CD4-positive, CD25-positive, alpha-beta regulatory T cell (primary cell): ENCODE measurements at places on chromosomes 7 and 10.

- H3K27me3 ChIP-seq = no peaks in the 10 kb centered on the region
- DNase-seq = no peak
- H3K4me1 ChIP-seq = no peaks in the 10 kb centered on the region
- H3K27ac ChIP-seq = no peak overlapping the region
Observed at GRCh38 chr7:85150624-85151023, 36.2 kb downstream of the SEMA3D start.

GRCh38 chr7:149126662-149127266, 640 bp upstream of the ZNF425 start:
- H3K4me1 ChIP-seq = peaks cover 15% of the 10 kb centered on the region
- peak overlapping the region; percentile 82 for H3K27ac ChIP-seq
- peaks cover 13% of the 10 kb centered on the region for H3K36me3 ChIP-seq
- H3K4me3 ChIP-seq = peak overlapping the region; percentile 95
- no peaks in the 10 kb centered on the region for H3K27me3 ChIP-seq

GRCh38 chr10:6364283-6364682, 161.6 kb downstream of the PFKFB3 start:
- no peaks in the 10 kb centered on the region for H3K36me3 ChIP-seq
- no peaks in the 10 kb centered on the region for H3K4me1 ChIP-seq
- no peaks in the 10 kb centered on the region for H3K27me3 ChIP-seq
- no peak for DNase-seq

DNA sequence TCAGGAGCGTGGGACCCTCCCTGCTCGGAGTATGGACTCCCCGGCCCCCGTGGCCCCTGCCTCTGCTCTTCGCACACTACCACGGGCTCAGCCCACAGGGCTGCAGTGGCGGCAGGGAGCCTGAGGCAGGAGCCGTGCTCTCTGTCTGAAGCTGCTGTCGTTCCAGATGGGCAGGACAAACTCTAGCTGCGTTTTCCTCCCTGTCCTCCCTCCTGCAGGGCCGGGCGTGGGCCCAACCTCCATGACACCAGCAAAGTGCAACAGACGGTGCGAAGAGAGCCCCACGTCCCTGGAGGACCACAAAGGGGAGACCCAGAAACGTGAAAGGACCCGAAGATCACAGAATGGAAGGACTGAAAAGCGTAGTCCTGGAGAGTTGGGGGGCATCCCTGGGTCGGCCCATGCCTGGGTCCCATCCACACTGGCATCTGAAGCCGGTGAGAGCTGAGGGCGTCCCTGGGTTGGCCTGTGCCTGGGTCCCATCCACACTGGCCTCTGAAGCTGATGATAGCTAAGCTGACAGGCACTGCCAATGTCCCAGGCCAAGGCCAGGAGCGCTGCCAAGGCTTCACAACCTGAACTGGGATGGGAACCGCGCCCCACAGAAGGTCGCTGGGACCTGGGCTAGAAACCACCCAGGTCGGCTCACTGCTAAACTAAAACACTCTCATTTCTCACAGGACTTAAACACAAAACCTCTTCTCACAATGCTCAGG, 267.0 kb downstream of the MAD1L1 start:
- peaks cover 2% of the 10 kb centered on the region for H3K4me1 ChIP-seq
- H3K27ac ChIP-seq = no peak overlapping the region
- DNase-seq = no peak
- H3K36me3 ChIP-seq = no peaks in the 10 kb centered on the region
- no peaks in the 10 kb centered on the region for H3K27me3 ChIP-seq
- no peak overlapping the region for H3K4me3 ChIP-seq

DNA sequence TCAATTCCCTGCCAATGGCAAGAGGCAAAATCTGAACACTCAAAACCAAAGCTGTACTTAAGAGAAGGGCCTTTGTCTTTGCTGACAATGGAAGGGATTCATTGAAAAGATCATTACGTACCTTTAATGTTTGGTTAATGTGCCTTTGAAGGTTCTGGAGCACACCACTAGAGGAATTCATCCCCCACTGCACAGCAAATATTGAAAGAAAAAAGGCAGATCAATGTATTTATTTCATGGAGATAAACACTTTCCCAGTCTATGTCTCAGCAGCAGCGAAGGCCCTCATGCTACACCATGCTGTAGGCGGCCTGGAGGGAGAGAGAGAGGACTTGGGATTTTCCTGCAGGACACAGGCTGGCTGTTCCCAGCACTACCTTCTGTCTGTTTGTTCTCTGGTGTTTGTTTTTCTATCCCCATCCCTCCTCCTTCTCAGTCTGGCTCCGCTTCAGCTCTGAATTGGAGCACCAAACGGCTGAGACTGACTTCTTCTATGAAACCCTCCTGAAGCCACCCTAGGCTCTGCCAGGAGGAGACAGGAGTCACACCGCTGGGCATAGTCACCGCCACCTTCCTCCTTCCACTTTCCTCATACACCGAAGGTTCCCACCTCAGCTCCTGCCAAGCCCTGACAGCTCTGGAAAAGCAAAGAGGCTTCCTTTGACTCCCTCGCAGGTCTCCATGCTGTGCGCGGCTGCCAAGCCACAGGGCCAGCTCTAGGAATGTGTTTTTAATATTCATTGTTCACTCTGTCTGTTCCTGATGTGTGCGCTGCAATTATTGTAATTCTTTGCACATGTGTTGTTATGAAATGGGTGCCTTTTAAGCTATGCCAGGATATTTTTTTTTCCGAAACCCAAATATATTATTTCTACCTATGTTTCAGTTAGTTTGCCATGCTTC, 301.5 kb downstream of the FZD1 start:
- no peaks in the 10 kb centered on the region for H3K36me3 ChIP-seq
- no peak overlapping the region for H3K4me3 ChIP-seq
- H3K27me3 ChIP-seq = no peaks in the 10 kb centered on the region
- H3K27ac ChIP-seq = no peak overlapping the region

- no peaks in the 10 kb centered on the region for H3K27me3 ChIP-seq
- H3K27ac ChIP-seq = no peak overlapping the region
- no peak overlapping the region for H3K4me3 ChIP-seq
- peak; percentile 7 for DNase-seq
- H3K36me3 ChIP-seq = no peaks in the 10 kb centered on the region
Observed at GRCh38 chr7:50832744-50833143, 50.0 kb upstream of the GRB10 start.

DNA sequence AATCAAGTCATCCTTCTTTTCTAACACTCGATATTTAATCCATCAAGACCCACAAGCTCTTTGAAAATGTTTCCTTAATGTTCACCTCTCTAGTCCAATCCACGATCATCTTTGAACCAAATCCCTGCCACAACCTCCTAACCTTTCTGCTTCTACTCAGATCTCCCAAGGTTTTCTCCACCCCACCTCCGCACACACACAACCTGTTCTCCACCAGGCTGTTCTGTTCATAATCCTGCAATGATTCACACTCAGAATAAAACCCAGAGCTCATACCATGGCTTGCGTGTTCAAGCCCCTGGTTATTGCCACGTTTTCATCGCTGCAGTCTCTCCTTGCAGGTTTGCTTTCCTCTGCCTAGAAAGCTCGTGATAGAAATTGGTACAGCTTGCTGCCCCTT, 53.8 kb upstream of the BAMBI start:
- H3K4me1 ChIP-seq = peaks cover 4% of the 10 kb centered on the region
- peaks cover 22% of the 10 kb centered on the region for H3K36me3 ChIP-seq
- no peak overlapping the region for H3K4me3 ChIP-seq
- DNase-seq = no peak
- H3K27me3 ChIP-seq = no peaks in the 10 kb centered on the region

DNA sequence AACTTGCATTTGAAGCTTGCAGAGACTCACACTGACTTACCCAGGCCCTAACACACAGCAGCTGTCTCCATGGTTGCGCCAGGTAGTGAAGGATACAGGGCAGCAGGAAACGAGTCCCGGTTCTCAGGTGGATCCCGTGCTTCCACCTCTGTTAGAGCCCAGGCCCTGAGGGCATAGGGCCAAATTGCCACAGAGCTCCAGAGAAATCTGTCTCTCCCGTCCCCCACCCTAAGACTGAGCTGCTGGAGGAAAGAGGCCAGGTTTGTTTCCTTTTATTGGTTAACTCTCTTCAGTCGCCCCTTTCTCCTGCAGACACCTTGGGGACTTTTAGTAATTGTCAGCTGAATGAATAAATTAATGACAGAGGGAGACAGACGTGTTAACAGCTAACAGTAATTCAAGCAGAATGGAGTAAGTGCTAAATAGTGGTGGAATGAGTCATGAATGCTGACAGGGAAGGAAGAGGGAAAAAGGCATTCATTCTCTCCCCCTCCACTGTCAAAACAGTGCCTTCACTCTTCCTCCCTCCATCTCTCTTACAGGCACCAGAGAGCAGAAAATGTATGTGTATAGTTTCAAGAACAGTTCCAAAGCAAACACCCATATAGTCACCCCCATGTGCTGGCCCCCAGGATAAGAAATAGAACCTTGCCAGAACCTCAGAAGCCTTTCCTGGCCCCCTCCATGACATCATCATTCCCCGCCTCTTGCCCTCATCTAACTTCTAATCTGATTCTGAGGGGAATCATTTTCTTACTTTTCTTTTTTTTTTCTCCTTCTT, 16.8 kb upstream of the DLG5 start:
- H3K4me1 ChIP-seq = no peaks in the 10 kb centered on the region
- H3K27ac ChIP-seq = no peak overlapping the region
- no peak for DNase-seq
- H3K27me3 ChIP-seq = no peaks in the 10 kb centered on the region
- H3K4me3 ChIP-seq = no peak overlapping the region
- H3K36me3 ChIP-seq = no peaks in the 10 kb centered on the region

DNA sequence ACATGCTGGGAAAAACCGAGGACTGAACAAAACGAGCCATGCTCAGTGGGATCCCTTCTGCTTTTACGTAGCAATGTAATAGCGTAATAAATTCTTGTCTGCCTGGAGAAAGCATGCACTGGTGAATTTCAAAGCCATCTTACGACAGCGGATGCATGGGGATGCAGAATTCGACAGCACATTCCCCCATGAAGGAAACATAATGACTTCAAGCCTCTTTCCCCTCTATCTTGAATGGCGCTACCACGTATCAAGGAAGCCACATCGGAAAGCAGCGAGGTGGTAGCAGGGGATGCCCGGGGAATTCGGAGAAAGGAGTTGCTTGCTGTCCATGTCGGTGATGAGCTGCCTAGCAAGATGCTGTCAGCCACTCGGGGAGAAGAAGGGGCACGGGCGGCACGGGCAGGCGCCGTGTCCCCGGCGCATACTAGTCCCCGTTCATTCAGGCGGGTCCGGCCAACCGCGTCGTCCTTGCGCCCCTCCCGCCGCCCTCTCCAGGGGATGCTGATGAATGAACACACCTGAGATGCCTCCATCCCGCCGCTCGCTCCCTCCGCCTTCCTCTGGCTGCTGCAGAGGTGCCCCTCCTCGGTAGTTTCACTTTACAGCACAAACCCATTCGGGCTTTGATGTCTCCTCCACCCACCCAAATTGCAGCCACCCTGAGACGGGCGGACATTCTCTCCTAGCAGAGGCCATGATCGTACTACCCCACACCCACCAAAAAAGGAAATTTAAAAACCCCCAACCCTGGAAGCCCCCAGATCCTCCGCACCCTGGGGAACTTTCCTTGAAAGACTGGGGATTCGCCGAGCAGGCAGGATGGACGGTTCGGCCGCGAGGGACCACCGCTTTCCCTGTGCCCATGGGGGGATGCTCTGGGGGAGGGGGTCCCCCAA, 644 bp downstream of the SORBS1 start:
- H3K27ac ChIP-seq = no peak overlapping the region
- H3K27me3 ChIP-seq = peaks cover 3% of the 10 kb centered on the region
- DNase-seq = peak; percentile 58
- peak overlapping the region; percentile 78 for H3K4me3 ChIP-seq

GRCh38 chr10:117967149-117967650, 79.5 kb downstream of the RAB11FIP2 start:
- no peaks in the 10 kb centered on the region for H3K36me3 ChIP-seq
- H3K27ac ChIP-seq = no peak overlapping the region
- no peak overlapping the region for H3K4me3 ChIP-seq

- H3K36me3 ChIP-seq = no peaks in the 10 kb centered on the region
- H3K4me3 ChIP-seq = no peak within 1 kb of the TSS
- no peak for DNase-seq
- no peak within 1 kb of the TSS for H3K27ac ChIP-seq
- H3K4me1 ChIP-seq = no peaks in the 10 kb centered on the region
Observed at GRCh38 chr10:18140149-18140956, at the start of gene CACNB2. Gene CACNB2, plus strand, starts transcription at chr10:18140424.

DNA sequence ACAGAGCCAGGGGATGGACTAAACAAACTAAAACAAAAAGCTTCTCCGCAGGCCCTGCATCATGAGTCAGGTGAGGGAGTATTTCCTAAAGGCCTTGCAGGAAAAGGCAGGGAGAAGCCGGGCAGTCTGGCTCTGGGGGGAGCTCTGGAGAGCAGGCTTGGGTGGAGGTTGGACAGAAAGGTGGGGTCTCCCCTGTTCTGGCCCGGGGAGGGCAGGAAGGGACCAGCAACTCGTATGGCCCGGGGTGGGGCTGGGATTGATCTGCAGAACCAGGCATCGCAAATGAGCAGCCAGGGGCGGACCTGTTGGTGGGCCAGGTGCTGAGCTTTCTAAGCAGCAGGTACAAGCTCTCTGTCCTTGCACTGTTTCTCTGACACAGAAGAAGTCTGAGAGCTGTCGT, 235.2 kb downstream of the TCERG1L start:
- no peak overlapping the region for H3K4me3 ChIP-seq
- no peak for DNase-seq
- no peaks in the 10 kb centered on the region for H3K36me3 ChIP-seq
- H3K27me3 ChIP-seq = no peaks in the 10 kb centered on the region
- H3K4me1 ChIP-seq = no peaks in the 10 kb centered on the region

- H3K27ac ChIP-seq = no peak overlapping the region
- H3K4me3 ChIP-seq = no peak overlapping the region
- no peaks in the 10 kb centered on the region for H3K36me3 ChIP-seq
- DNase-seq = no peak
Observed at GRCh38 chr10:127577376-127578258, 28.5 kb downstream of the NPS start.

DNA sequence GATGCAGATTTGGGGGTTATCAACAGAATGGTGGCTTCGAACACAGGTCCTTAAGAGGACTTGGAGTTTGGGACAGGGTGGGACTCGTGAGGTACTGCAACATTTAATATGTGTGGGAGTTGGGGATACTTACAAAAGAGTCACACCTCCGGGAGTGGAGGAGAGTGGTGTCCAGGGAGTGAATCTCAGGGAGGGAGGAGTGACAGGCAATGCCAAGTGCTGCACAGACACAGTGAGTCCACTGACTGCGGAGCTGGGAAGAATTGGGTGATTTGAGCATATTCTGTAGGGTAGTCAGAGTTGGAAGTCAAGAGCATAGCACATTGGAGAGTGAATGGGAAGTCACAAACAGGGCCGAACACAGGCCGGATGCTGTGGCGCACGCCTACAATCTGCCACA, 5.1 kb downstream of the UBE3C start:
- DNase-seq = no peak
- peaks cover 46% of the 10 kb centered on the region for H3K4me1 ChIP-seq
- H3K36me3 ChIP-seq = peaks cover 19% of the 10 kb centered on the region
- H3K4me3 ChIP-seq = no peak overlapping the region
- H3K27me3 ChIP-seq = no peaks in the 10 kb centered on the region
- H3K27ac ChIP-seq = no peak overlapping the region

GRCh38 chr10:75165684-75166622, 44.6 kb upstream of the VDAC2 start:
- no peaks in the 10 kb centered on the region for H3K27me3 ChIP-seq
- H3K27ac ChIP-seq = peak overlapping the region; percentile 66
- peak; percentile 31 for DNase-seq
- H3K4me1 ChIP-seq = peaks cover 28% of the 10 kb centered on the region

DNA sequence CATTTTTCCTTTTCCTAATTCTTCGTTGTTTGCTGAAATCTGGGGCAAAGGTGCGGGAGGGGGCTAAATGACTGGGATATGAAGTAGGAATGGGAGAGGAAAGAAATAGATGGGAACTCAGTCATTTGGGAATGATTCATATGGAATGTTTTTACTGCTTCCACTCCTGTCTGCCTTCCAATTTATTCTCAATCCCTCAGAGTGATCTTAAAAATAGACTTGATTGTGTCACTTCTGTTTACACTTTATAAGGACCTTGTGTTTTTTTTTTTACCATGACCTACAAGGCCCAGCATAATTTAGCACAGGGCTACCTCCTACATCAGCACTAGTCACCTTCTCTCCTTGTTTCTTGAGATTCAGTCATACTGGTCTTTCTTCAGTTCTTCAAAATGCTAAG, 97.9 kb downstream of the PTEN start:
- no peaks in the 10 kb centered on the region for H3K4me1 ChIP-seq
- peaks cover 52% of the 10 kb centered on the region for H3K36me3 ChIP-seq
